Stimulated activated CD8-positive, alpha-beta memory T cell treated with anti-CD3 and anti-CD28 coated beads, Interleukin-4, amount 100 ng/mL, for 4 hours (primary cell): ENCODE measurements at places on chromosomes 4 and X.

DNA sequence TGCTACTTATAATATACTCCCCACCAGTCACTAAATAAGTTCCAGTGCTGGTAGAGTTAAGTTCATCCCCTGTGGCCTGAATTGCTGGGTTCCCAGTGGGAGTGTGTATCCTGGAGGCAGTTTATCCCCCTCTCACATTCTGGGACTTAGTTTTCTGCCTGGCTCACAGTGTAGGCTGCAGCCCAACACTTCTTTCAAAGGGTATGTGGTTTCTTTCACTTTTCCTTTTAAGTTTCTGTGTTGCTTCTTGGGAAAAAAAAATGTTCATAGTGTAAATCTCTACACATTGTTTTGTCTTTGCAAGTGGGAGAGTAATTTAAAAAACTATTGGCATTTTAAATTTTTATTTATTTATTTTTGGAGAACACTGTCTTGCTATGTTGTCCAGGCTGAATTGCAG lies 204.0 kb downstream of the CHIC1 start:
- DNase-seq: no peak

DNA sequence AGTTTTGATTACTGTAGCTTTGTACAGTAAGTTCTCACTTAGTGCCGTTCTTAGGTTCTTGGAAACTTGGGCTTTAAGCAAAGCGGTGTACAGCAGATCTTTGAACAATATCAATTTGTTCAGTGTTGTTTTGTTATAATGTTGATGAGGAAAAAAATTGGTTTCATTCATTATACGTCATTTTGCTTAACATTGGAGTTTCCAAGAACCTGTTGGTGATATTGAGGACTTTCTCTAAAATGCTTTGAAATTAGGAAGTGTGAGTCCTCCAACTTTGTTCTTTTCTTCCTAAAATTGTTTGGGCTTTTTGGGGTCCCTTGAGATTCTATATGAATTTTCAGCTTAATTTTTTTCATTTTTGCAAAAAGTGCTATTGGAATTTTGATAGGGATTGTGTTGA lies 49.1 kb downstream of the STAG2 start:
- DNase-seq: no peak

DNA sequence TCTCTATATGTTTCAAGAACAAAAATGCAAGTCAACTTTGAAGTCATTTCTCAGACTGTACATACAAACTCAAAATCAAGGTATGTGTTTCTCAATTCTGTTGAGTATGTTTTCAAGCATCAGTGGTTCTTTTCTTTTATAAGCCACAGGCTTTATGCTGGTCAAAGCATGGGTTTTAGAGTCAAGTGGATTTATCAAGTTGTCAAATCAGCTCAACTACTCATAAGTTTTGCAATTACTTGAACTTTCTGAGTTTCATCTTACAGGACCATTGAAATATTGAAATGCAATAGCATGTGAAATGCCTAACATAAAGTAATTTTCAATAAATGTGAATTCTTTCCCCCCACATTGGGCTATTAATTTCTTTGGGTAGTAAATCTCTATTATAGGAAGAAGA lies 239.9 kb upstream of the DKK2 start:
- DNase-seq: no peak

GRCh38 chr4:9980898-9981297 lies 40.4 kb downstream of the SLC2A9 start:
- DNase-seq: no peak

- no peak for DNase-seq
These were observed 55.0 kb downstream of the LRBA start for GRCh38 chr4:150960079-150960478.

GRCh38 chrX:33831211-33831610 lies 300.9 kb downstream of the FAM47A start:
- DNase-seq: no peak

GRCh38 chr4:81486502-81486901 lies 14.8 kb upstream of the RASGEF1B start:
- DNase-seq: no peak

- DNase-seq: no peak
These were observed 75.9 kb downstream of the PAQR3 start for GRCh38 chr4:78863254-78863869.

GRCh38 chrX:106608016-106608415 lies 3.8 kb upstream of the RADX start:
- DNase-seq: no peak

GRCh38 chr4:139665690-139666529 lies at the start of gene MGST2:
Gene MGST2, plus strand, starts transcription at chr4:139665819. Its CDS starts 201 bp downstream, at chr4:139666020.
- no peak for DNase-seq

DNA sequence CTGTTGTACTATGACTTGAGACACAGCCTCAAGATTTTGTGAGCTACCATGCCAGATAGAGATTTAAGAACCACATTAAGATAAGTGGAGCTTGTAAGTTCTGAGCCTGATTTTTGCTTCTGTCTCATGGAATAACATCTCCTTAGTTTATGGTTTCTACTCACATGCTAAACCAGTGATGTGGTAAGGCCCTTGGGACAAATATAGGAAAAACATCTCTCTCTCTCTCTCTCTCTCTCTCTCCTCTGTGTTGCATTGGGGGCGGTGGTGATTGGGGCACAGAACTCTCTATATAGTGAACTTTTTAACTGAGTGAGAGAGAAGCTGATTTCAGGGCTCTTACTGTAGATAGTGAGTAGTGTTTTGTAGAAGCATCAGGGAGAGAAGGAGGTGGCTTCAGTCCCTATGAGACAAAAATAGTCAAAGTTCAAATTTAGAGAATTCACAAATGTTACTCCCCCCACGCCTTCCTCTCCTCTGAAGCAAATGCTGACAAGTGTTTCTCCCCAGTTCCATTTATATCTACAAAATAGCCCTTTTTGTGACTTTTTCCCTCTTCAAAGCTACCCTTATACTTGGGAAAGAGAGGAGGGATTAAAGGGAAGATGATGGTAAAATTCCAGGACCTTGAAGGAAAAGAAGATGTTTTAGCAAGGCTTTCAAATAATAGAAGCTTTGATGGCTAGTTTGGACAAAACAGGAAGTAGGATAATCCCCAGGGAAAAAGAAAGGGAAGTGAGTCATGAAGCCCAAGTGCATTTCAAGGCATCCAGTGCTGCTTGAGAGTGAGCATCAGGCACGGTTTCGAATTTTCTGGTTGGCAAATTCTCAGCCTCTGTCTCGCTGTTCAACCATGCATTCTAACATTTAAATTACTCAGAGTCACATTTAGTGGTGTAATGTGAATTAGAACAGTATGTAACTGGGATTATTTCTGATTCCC lies 134.3 kb upstream of the AP1S2 start:
- no peak for DNase-seq

GRCh38 chr4:94285666-94286065 lies 57.0 kb downstream of the HPGDS start:
- no peak for DNase-seq

DNA sequence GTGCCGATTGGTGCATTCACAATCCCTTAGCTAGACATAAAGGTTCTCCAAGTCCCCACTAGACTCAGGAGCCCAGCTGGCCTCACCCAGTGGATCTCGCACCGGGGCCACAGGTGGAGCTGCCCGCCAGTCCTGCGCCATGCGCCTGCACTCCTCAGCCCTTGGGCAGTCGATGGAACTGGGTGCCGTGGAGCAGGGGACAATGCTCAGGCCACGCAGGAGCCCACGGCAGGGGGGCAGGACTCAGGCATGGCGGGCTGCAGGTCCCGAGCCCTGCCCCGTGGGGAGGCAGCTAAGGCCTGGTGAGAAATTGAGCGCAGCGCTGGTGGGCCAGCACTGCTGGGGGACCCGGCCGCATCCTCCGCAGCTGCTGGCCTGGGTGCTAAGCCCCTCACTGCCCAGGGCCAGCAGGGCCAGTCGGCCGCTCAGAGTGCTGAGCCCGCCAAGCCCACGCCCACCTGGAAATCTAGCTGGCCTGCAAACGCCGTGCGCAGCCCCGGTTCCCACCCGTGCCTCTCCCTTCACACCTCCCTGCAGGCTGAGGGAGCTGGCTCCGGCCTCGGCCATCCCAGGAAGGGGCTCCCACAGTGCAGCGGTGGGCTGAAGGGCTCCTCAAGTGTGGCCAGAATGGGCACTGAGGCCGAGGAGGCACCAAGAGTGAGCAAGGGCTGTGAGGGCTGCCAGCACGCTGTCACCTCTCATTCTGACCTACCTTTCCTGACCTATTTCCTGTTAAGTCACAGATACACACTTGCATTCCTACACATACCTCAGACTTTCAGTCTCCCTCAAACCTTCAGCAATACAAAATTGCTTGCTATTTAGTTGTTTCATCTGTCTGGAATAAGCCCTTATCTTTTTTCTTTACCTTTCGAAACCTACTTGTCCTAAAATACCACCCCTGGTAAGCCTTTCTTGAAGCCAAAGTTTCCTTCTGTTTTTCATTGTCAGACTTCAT lies 20.7 kb downstream of the UBE2K start:
- no peak for DNase-seq

- no peak for DNase-seq
These were observed 17.0 kb upstream of the TMEM144 start for GRCh38 chr4:158193171-158193749.

GRCh38 chrX:15395789-15396188 lies 11.6 kb upstream of the VEGFD start:
- no peak for DNase-seq

- DNase-seq: no peak
These were observed 134.0 kb downstream of the HTR2C start for GRCh38 chrX:114717921-114718320.

DNA sequence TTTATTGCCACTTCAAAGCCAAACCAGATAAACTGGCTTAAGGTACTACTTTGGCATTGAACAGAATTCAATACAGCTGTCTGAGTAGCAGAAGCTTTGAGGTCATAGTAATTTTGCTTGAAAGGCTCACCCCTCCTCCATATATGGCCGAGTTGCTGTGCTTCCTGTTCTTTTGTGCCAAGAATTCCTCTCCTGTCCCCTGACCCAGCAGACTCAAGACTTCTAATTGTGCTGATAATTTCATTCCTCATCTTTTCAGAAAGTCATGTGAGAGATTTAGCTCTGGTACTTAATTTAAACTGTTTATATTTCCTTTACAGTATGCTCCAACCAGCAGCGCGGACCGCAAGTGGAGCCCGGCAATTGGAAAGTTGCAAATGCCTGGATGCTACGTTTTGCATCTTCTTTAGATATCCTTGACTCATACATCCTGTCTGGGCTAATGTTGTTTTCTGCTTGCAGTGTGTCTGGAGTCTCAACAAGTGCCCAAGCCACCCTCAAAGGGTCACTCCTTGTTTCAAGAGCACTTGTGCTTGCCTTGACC lies 373.4 kb downstream of the PDGFC start:
- no peak for DNase-seq

DNA sequence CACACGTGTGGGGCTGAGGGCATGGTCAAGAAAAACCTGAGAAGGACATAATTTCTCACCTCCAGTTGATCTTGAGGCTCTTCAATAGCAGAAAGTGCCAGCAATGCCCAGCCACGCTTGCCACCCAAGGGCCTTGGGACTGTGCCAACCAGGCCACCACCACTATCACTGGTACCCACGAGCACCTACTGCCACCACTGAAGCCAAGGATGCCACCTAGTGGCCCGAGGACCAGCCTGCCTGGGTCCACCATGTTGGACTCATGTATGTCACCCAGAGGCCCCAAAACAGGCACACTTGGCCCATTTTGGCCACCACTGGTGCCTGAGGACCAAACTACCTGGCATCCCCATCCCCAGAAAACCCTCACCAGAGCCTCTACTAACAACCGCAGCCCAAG lies 191.8 kb downstream of the ADAM29 start:
- no peak for DNase-seq

DNA sequence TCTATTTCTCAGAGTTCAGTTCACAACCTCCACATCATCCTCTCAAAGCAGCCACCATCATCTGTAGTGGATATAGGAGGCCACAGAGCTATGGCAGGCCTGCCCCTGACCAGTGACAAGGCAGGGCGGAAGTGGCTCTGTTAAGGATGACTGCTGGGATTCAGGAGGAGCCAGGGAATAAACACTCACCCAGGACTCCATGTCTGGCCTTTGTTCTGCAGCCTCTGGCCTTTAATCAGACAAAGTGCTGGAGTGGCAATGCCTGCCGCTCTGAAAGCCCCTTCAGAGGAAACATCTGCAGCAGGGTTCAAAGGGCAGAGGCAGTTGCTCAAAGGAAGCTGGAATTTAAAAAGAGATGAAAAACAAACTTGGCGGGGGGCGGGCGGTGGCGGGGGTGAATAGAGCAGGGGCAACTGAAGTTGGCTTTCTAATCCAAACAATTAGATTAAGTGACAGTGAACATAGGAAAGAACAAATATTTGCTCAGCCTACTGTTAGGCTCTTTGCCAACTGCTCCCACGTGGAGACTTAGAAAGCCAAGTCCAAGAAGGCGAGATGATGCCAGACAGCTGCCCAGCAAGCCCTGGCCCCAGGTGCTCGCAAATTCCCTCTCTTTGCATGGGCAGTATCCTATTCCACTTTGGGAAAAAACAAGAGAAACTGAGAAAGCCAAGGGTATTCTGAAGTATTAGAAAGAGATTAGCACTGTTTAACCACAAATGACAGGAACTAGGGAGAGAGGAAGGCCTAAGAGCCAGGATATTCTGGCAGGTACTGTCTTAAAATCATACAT lies 5.5 kb downstream of the MPP1 start:
- DNase-seq: no peak
